Memory B cell (primary cell): ENCODE measurements at places on chromosomes 12 and 14.

GRCh38 chr14:23829736-23830471 lies 123.7 kb upstream of the DHRS4 start:
- H3K4me1 ChIP-seq: no peaks in the 10 kb centered on the region
- H3K27me3 ChIP-seq: peaks cover 13% of the 10 kb centered on the region
- no peak for DNase-seq
- no peak overlapping the region for H3K27ac ChIP-seq
- no peaks in the 10 kb centered on the region for H3K36me3 ChIP-seq

DNA sequence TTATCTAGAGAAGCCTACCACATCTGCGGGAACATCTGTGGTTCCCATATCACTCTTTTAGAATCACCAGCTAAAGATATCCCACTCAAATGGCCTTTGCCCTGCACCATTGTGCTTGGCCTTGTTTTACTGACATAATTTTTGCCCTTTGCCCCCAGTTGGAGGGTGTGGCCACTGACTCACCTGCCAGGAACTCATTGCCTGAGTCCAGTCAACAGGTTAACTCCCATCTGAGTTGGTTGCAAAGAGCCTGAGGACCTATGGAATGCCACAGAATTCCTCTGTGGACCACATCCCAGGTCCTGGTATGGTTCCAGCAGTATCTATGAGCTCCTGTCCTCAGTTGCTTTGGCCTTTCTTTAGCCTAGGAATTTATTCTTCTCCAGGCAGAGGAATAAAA lies 55.7 kb upstream of the PTGR2 start:
- H3K27me3 ChIP-seq: no peaks in the 10 kb centered on the region
- peaks cover 2% of the 10 kb centered on the region for H3K4me1 ChIP-seq
- H3K27ac ChIP-seq: no peak overlapping the region
- no peak overlapping the region for H3K4me3 ChIP-seq
- DNase-seq: no peak

GRCh38 chr12:50132505-50133135 lies 20.6 kb downstream of the COX14 start:
- peaks cover 41% of the 10 kb centered on the region for H3K36me3 ChIP-seq
- DNase-seq: no peak
- H3K4me1 ChIP-seq: peaks cover 19% of the 10 kb centered on the region
- H3K4me3 ChIP-seq: no peak overlapping the region

- no peaks in the 10 kb centered on the region for H3K36me3 ChIP-seq
- no peak overlapping the region for H3K27ac ChIP-seq
- H3K27me3 ChIP-seq: peaks cover 6% of the 10 kb centered on the region
- peaks cover 30% of the 10 kb centered on the region for H3K4me1 ChIP-seq
- no peak overlapping the region for H3K4me3 ChIP-seq
- DNase-seq: no peak
These were observed 102.7 kb upstream of the MAP1LC3B2 start for GRCh38 chr12:116456330-116457082.

- H3K27ac ChIP-seq: no peak overlapping the region
- H3K36me3 ChIP-seq: no peaks in the 10 kb centered on the region
- no peaks in the 10 kb centered on the region for H3K4me1 ChIP-seq
- no peak overlapping the region for H3K4me3 ChIP-seq
These were observed 90.4 kb downstream of the CCDC92 start for GRCh38 chr12:123882161-123882705.

DNA sequence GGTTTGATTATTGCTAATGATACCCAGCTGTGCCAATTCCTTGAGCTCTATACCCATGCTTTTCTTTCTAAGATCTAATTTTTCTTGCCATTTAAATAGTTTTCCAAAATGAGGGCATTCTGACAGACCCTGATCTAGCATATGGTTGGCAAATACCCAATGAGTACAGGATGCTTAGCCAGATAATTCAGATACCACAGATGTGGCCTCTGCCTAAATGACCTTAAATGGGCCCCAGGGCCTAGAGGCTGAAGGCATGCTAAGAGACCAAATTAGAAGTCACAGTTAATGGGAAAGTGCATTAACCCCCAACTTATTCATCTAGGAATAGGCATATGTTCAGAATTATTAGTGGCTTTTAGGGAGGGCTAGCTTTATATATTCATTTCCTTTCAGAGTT lies 122.3 kb upstream of the CNOT2 start:
- DNase-seq: no peak
- H3K36me3 ChIP-seq: no peaks in the 10 kb centered on the region
- H3K27ac ChIP-seq: no peak overlapping the region
- H3K4me1 ChIP-seq: no peaks in the 10 kb centered on the region
- H3K27me3 ChIP-seq: no peaks in the 10 kb centered on the region

DNA sequence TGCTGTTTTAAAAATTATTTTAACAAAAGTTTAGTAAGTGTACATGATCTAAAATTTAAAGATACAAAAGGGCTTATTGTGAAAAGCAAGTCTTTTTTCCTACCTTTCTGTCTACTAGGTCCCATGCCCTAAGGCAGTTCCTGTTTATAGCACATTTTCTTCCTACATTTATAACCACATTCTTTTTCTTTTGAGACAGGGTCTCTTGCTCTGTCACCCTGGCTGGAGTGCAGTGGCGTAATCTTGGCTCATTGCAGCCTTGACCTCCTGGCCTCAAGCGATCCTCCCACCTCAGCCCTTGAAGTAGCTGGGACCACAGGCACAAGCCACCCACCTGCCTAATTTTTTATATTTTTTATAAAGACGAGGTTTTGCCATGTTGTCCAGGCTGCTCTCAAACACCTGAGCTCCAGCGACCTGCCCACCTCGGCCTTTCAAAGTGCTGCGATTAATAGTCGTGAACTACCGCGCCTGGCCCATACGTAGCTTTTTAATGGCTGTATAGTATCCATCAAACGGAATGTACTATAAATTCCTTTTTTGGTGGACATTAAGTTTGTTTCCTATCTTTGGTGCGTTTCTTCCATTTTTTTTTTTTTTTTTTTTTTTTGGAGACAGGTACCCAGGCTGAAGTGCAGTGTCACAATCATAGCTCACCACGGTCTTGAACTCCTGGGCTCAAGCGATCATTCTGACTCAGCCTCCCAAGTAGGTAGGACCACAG lies 20.9 kb downstream of the FRS2 start:
- H3K36me3 ChIP-seq: peaks cover 26% of the 10 kb centered on the region
- DNase-seq: no peak

DNA sequence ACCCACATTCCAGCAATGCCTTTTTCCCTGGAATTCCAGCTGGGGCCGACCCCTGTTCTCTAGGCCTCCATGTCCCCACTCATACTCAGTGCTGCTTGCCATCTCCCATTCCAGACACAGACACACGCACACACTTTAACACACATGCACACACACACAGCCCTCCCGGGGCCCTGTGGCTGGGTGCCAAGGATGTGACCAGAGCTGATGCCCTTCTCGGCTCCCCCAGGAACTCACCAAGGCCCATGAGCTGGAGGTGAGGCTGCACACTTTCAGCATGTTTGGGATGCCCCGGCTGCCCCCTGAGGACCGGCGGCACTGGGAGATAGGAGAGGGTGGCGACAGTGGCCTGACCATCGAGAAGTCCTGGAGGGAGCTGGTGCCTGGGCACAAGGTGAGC lies 4.3 kb downstream of the PLEKHG6 start:
- no peak overlapping the region for H3K4me3 ChIP-seq
- H3K4me1 ChIP-seq: peaks cover 7% of the 10 kb centered on the region
- peaks cover 27% of the 10 kb centered on the region for H3K27me3 ChIP-seq
- DNase-seq: no peak
- no peak overlapping the region for H3K27ac ChIP-seq

GRCh38 chr14:90560558-90560957 lies 163.7 kb downstream of the CALM1 start:
- no peak overlapping the region for H3K4me3 ChIP-seq
- no peak overlapping the region for H3K27ac ChIP-seq
- H3K4me1 ChIP-seq: no peaks in the 10 kb centered on the region
- H3K27me3 ChIP-seq: peaks cover 3% of the 10 kb centered on the region

DNA sequence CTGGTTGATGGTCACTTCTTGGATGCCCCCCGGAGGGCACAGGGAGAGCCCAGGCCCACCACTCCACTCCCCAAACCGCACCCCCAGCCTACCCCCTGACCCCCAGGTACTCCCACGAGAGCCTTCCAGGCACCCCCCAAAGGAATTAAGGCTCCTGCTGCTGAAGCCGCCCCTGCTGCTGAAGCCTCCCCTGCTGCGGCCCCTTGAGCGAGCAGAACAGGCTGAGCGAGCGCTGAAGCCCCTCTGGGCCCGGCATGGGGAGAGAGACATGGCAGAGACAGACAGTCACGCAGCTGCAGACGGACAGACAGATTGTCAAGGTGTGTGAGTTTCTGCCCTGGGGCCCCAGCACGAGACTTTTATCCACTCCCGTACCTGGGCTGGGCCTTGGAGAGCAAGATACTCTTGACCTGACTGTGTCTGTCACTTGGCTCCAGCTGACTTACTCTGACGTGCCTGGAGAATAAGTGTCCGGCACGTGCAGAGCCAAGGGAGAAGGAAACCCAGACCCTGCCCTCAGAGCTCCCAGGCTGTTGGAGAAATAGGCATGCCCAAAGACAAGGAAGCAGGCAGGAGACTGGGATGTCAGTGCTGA lies at the start of gene KRT78:
TSS of gene KRT78 (minus strand) at position 334 of the 595 bp plus-strand sequence. CDS start at position 270, 64 bp downstream.
- H3K27me3 ChIP-seq: peaks cover 31% of the 10 kb centered on the region
- H3K27ac ChIP-seq: no peak within 1 kb of the TSS
- no peak for DNase-seq
- peaks cover 4% of the 10 kb centered on the region for H3K4me1 ChIP-seq
- no peak within 1 kb of the TSS for H3K4me3 ChIP-seq

DNA sequence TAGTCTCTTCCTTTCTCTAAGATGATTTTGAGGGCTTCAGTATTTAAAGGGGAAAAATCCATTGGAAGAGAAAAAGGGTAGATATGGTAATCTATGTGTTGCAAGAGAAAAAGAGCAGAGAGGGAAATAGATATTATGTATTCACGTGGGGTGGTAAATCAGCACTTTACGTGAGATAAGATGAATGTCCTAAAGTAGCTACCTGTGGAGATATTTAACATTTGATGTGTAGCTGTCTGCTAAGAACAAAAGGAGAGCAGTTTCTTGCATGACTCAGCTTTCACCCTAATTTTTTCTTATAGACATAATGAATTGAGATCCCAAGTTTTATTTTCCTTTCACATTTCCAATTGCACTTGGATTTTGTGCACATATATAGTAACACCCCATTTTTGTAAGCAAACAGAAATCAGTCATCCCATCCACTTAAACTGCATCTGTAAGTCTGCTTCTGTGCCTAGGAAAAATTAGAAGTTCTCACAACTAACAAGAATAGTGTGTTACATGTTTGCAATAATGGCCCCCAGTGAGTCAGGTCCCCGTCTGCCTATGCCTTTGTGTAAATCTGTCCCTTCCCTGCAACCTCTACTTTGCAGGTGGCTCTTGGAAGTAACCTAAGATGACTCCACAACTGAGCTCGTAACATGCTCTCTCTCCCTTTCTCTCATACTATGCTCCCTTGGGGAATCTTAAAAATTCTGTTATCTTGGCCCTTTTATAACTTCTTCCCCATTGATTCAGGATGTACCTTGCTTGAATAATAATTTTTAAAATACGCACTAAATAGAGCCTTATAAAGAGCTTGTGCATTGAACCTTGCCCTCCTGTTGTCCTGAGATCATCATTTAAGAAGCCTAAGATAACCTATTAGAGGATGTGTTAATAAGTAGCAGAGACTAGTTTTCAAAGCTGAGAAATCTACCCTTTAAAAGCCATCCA lies 3.7 kb downstream of the TMTC3 start:
- H3K36me3 ChIP-seq: peaks cover 9% of the 10 kb centered on the region

DNA sequence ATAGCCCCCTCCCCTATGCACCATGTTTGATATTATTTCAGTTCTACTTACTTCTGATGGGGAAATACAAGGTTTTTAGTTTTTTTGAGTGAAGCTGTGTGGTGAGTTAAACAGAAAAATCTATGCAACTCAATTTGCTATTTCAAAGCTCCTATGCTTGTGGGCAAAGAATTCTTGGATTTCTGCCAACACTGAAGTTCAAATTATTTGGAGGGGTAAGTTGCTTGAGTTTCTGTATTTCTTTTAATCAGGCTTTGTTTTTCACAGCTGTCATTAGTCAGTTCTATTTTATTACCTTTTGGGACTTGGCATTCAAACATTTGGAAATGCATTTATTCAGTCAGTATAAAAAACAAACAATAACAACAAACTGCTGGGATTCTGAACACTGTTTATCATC lies 407.5 kb upstream of the MGAT4C start:
- no peak overlapping the region for H3K4me3 ChIP-seq
- H3K4me1 ChIP-seq: no peaks in the 10 kb centered on the region
- DNase-seq: no peak
